ENCODE measurements at places on chromosomes 7 and 10.

DNA sequence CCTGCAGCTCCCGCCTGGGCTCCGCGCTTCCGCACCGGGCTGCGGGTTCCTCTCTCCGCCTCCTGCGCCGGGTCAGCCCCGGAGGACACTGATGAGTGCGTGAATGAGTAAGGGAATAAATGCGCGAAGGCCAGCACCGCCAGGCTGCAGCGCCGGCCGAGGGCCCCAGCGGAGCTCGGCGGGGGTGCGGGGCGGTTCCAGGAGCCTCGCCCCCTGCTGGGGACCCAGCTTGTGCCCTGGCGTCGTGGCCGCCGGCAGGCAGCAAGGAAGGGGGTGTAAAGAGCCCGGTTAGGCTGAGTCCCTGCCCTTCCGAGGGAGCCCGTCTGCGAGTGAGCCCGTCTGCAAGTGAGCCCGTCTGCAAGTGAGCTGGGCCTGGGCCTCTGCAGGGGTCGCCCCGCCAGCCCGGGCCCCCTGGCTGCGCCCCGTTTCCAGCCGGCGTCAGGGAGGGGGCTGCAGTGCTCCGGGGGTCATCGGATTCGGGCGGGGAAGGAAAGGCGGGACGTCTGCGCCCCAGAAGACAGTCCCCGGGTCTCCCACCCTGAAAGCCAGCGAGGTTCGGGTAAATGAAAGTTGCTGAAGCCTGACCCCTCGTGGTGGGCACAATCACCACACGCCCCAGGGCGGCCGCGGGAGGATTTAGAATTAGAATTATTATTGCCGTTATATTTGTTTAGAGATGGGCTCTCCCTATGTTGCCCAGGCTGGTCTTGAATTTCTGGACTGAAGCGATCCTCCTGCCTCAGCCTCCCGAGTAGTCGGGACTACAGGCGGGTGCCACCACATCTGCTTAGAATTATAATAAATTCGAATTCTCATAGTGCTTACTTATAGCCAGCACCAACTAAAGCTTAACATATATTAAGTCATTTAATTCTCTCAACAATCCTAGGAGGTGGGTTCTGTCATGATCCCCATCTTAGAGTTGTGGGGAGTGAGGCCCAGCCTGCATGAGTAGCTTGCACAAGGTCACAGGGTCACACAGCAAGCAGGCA, 8.6 kb upstream of the CRYGN start:
- DNase-seq: peak; percentile 88

DNA sequence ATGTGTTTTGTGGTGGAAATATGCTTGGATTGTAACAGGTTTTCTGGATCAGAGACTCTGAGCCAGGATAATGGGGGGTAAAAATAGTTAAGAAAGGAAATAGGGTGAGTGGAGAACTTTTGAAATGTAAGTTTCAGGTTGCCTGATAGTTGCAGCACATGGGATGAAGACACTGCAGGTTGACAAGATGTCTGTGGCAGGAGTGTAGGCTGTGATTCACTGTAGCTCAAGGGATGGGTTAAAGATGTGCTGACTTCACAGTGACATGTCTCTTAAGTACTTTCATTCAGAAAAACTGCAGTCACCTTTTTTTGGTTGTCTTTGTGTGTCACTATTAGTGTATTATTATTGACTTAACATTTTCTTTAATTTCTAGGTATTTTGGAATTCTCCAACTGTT, 63.5 kb upstream of the SLC39A12 start:
- DNase-seq: no peak

- DNase-seq: no peak
Observed at GRCh38 chr10:36344240-36345174, 702.4 kb upstream of the FZD8 start.

GRCh38 chr10:42490368-42490767, 148.0 kb downstream of the ZNF33B start:
- no peak for DNase-seq

DNA sequence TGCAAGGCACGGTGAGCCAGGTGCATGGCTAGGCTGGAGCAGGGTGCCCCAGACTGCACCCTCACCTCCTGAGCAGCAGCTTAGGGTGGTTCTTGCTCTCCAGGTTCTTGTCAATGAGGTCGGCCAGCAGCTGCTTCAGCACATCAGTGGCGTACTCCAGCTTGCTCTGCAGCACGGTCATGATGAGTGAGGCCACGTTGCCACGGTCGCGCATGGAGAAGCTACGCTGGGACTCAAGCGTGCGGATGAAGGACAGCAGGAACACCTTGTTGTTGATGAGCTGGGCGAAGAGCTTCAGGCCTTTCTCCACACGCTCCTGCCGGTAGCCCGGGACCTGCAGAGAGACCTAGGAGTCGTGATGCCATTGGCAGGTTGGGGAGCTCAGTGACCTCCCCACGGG, 408.0 kb downstream of the PLXNA4 start:
- no peak for DNase-seq

GRCh38 chr10:32650246-32650655, 204.3 kb downstream of the CCDC7 start:
- no peak for DNase-seq

DNA sequence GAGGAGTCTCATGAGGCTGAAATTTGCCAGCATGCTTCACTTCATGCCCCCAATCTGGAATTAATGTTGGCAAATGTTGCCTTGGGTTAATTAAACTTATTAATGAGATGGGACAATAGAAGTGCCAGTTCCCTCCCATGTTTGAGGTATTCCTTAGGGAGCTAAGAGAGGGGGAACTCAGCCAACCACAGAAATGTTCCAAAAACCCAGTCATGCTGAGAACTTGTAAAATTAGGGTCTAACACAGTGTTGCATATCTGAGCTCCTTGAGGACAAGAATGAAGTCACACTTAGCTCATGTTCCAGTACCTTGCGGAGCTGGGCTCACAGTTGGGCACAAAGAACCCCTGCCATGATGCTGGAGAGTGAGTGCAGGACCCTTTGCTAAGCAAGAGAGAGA, 89.4 kb downstream of the OAT start:
- DNase-seq: no peak

DNA sequence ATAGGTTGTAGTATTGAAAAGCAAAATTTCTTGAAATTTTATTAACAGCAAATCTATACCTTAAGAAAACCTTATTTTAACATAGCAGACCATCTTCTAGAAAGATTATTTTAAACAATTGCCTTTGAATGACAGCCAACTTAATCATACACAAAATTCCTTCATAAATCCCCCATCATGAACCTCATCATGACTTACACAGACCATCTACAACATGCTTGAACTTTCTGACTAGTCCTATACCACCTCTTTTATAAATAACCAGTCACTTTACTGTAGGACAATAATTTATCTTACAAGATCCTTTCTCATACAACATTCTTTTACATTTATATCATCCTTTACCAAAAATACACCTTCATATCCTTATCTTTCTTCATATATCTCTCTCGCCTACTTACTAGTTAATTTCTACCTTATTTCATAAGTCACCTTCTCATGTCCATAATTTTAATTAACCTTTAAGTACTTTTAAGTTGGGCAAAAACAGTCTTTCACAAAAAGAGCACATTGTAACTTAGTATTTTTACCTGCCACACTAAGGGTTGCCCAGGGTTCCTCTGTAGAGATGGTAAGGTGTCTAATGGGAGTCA, 16.6 kb upstream of the PTN start:
- no peak for DNase-seq

GRCh38 chr10:62015994-62016393, 114.5 kb downstream of the ARID5B start:
- no peak for DNase-seq

- no peak for DNase-seq
Observed at GRCh38 chr7:7504910-7505704, 30.6 kb downstream of the COL28A1 start.

DNA sequence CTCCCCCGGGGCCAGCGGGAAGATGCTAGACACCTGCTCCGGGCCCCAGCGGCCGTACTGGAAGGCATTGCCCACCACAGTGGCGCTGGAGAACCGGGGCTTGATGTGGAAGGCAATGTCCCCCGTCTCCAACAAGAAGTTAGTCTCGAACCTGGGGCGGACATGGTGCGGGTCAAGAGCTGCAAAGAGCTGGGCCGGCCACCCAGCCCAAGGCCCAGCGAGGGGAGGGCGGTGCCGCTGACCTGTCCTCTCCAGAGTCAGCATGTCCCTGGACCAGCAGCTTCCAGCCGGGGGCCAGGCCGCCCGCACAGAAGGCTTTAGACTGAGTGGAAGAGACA, 551 bp downstream of the GRIFIN start:
- no peak for DNase-seq

GRCh38 chr7:50446542-50446960, 3.6 kb downstream of the FIGNL1 start:
- no peak for DNase-seq

GRCh38 chr7:42234736-42235135, 2.3 kb downstream of the GLI3 start:
- DNase-seq: no peak

- DNase-seq: peak; percentile 92
Observed at GRCh38 chr7:44103923-44104859, at the start of gene AEBP1. Gene AEBP1 (plus strand): TSS chr7:44104345. CDS start chr7:44104666, 321 bp downstream.

GRCh38 chr10:103708627-103709288, 146.6 kb downstream of the SH3PXD2A start:
- no peak for DNase-seq

DNA sequence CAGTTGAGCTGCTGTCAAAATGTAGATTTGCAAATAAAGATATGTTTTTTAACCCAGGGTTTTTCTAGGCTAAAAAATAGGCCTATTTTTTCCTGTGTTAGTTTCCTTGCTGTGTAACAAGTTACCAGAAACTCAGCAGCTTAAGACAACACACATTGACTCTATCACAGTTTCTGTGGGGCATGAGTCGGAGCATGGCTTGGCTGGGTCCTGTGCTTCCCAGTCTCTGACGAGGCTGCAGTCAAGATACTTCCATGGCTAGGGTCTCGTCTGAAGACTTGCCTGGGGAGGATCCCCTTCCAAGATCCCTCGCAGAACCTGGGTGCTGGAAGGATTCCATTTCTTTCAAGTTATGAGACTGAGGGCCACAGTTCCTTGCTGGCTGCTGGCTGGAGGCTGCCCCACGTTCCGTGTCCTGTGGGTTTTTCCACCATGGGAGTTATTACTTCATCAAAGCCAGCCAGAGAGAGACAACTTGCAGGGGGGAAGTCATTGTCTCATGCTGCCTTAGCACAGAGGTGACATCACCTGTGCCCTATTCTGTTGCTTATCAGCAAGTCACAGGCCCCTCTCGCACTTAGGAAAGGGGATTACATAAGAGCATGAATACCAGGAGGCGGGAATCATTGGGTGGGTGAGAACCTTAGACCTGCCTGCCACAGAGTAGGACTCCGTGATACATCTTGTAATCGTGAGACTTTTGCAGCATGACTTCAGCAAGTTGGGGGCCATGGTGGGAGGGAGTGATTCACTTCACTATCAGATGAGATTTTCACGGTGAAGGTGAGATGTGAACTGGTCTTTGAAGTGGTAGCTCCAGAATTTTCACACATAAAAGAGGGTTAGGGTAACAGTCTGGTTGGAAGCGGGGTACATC, 77.9 kb downstream of the CCNY start:
- DNase-seq: no peak

DNA sequence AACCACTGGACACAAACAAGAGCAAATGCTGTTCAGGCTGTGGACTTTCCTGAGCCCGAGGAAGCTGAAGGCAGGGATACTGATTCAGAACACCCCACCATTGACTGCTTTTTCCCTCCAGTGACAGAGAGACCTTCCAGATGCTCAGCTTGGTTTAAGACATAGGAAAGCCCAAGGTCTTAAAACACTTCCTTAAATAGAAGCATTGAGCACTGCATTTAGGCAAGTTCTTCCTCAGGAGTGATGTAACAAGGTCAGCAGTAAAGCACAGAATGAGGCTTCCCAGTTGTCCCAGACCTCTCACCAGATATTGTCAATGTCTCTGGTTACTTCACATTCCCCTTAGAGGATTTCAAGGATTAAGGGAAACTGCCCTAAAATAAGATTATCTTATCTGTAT, 19.6 kb upstream of the CDCA7L start:
- DNase-seq: no peak

GRCh38 chr10:96960872-96961271, 128.8 kb downstream of the LCOR start:
- no peak for DNase-seq

- no peak for DNase-seq
Observed at GRCh38 chr7:155531681-155532080, 14.7 kb downstream of the CNPY1 start.

Measured in D721Med (cell line).